ENCODE measurements at places on chromosomes 11 and 22.
A peak's percentile ranks its signal among the peaks of the same experiment; 100 is the strongest.

GRCh38 chr11:2837096-2837601, 48.4 kb downstream of the CDKN1C start:
- no peak for DNase-seq

- peak; percentile 98 for DNase-seq
These were observed 16.4 kb upstream of the SYVN1 start for GRCh38 chr11:65150509-65151299.

DNA sequence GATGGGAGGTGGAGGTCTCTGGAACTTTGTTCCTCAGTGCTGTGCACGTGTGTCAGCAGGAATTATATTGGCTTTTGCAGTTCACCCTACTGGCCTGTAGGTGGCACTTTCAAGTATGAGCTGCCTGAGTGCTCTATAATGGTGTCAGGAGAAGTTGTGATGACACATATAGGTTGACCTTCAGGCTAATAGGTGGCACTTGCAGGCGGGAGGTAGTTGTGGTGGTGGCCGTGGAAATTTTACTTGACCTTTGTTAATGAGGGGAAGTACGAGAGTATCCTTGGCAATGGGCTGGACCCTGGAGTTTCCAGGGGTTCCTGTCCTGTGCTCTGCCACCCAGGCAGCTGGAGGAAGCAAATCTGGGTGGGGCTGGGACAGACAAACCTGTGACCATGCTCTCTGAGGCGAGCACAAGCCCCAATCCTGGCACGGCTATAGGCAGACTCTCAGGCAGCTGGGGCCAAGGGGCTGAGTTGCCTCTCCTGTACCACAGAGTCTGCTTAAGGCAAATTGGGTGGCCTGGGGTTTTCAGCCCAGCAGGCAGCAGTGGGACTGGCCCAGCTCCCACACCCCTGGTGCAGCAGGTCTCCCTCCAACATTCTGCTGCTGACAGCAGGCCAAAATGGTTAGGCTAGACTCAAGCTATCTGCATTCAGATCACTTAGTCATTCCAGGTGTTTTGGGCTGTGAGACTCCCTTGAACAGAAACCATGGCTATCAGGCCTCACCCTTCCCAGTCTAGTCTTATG, 147.5 kb upstream of the CTSC start:
- DNase-seq: peak; percentile 56

GRCh38 chr11:75330291-75330690, 21.2 kb downstream of the ARRB1 start:
- DNase-seq: no peak

GRCh38 chr11:95702526-95702925, 87.1 kb downstream of the FAM76B start:
- DNase-seq: no peak

DNA sequence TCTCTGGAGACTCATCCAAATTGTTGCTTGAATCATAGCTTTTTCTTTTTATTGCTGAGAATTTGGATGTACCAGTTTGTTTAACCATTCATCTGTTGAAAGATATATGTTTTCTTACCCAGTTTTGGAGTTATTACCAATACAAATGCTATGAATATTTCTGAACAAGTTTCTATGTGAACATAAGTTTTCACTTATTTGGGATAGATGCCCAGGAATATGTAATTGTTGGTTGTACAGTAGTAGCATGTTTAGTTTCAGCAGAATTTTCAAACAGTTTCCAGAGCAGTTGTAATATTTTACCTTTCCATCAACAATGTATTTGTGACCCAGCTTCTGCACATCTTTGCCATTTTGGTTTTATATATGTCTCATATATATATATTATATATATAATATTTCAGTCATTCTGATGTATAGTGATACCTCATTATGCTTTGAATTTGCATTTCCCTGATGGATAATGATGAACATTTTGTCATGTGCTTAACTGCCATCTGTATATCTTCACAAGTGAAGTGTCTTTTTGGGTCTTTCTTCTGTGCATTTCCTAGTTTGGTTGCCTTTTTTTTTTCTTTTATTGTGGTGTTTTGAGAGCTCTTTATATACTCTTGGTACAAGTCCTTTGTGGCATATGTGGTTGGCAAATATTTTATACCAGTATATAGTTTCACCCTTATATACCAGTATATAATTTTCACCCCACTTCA, 118.8 kb downstream of the LUZP2 start:
- DNase-seq: no peak

GRCh38 chr22:43004362-43005035, 10.4 kb downstream of the PACSIN2 start:
- peak; percentile 95 for DNase-seq

GRCh38 chr11:64092111-64092760, 56.5 kb downstream of the FLRT1 start:
- DNase-seq: peak; percentile 70

GRCh38 chr11:3971756-3972404, 116.4 kb downstream of the STIM1 start:
- DNase-seq: peak; percentile 5

DNA sequence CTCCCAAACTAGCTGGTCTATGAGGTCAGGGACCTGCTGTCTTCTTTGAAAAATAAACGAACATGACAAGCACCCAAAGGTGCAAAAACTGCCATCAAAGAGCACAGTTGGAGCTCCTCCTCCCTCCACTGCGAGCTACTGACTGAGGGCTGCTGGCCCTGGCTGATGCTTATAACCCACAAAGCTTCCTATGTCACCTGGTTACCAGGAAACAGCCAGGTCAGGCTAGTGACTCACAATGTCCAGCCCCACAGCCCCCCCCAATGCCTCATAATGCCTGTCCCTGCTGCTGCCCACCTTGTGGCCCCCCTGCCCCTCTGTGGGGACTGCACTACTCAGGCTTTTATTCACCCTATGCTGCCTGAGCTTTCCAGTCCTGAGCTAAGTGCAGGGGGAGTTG, at the start of gene DRICH1:
Gene DRICH1, minus strand, starts transcription at position 144 of the 400 bp plus-strand sequence. CDS start 298 bp downstream, outside the sequence.
- no peak for DNase-seq

DNA sequence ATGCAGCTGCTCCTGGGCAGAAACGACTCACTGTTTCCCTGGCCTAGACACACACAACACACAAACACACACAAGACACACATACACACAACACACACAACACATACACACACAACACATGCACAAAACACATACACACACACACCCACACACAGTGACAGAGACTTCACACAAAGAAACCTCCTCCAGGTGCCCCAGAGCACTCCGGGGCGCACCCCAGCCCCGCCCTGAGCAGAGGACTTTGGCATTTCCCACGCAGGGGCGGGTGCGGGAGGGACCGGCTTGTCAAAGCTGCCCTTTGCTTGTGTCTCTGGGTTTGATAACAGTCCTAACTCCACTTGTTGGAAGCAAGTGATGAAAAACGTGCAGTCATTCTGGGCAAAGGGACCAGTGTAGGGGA, 6.5 kb downstream of the APOBEC3A start:
- no peak for DNase-seq

DNA sequence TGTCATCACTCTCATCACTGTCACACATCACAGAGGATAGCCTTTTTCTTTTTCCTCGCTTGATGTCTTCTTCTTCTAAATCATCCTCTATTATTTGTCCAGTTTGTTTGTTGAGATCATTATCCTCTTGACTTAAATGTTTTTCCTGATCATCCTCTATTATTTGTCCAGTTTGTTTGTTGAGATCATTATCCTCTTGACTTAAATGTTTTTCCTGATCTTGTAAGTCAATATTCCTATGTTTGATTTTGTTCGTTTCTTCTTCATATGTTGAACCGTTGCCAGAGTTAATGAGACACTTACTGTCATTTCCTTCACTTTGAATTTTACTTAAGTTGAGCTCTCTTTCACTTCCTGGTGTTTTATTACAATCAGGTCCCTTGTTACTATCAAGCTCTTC, 5.6 kb downstream of the CCDC82 start:
- DNase-seq: no peak

GRCh38 chr11:129881570-129882170, 13.7 kb downstream of the NFRKB start:
- no peak for DNase-seq

DNA sequence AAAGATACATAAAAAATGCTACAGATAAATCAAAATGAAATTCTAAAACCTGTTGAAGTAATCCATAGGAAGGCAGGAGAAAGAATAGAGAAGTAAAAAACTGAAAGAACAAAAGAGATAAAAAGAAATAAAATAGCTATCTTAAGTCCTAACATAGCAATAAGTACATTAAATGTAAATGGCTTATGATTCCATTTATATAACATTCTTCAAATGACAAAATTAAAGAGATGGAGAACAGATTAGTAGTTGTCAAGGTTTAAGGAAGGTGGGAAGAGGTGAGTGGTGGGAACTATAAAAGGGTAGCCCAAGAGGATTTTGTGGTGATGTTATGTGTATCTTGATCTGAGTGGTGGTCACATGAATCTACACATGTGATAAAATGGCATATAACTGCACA, 254.8 kb downstream of the FAM76B start:
- DNase-seq: no peak

DNA sequence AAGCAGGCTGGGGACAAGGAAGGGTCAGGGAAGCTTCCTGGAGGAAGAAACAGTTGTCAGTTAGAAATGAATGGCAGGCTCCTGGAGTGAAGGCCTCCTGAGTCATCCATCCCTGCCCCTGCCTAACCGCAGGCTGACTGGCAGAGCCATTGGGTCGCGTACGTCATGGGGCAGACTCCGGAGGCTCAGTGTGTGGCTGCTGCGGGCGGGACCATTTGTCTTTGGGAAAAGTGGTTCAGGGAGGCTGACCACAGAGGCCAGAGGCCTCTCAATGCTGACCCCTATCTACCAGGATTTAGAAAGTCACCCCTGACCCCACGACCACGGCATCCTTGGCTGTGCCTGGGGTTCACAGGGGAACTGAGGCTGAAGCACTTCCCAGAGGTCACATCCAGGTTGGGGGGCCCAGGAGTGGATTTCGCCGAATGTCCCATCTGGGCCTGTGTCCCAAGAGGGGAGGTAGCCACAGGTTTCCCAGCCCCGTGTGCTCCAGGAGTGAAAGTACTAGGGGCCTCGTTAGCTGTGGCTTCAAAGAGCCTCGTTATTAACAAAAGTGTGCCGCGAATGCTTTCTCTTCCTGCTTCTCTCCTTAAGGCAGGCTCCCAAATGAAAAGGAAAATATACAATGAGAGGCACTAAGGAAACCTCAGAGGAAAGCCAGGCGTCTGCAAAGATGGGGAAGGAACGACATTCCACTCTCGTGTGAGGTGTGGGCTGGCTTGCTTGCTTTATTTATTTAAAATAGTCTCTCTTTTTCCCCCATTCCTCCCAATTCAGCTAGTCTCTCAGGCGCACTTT, 58.9 kb downstream of the FLRT1 start:
- peak; percentile 91 for DNase-seq

DNA sequence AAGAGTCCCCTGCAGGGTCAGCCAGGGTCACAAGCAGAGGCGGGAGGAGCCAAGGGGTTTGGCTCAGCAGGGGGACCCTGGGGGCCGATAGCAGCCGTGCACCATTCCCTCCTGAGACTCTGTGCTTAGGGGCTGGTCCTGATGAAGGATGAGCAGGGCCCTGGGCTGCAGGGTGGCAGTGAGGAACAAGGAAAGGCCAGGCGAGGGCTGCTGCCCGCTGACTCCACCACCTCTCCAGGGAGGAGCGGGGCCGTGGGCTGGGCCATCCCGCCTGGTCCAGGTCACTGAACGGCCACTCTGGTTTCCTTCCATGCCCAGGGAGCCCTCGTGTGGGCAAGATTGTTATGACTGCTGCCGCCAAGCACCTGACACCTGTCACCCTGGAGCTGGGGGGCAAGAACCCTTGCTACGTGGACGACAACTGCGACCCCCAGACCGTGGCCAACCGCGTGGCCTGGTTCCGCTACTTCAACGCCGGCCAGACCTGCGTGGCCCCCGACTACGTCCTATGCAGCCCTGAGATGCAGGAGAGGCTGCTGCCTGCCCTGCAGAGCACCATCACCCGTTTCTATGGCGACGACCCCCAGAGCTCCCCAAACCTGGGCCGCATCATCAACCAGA, 9.2 kb upstream of the NDUFS8 start:
- DNase-seq: no peak

- no peak for DNase-seq
These were observed 17.9 kb downstream of the C1QTNF6 start for GRCh38 chr22:37169947-37170688.
